ENCODE measurements at places on chromosomes 4 and X.

GRCh38 chr4:106914223-106914622 lies 121.9 kb downstream of the DKK2 start:
- no peak for DNase-seq

- DNase-seq = no peak
Measured at GRCh38 chr4:158588777-158589176, 67.1 kb downstream of the RXFP1 start.

DNA sequence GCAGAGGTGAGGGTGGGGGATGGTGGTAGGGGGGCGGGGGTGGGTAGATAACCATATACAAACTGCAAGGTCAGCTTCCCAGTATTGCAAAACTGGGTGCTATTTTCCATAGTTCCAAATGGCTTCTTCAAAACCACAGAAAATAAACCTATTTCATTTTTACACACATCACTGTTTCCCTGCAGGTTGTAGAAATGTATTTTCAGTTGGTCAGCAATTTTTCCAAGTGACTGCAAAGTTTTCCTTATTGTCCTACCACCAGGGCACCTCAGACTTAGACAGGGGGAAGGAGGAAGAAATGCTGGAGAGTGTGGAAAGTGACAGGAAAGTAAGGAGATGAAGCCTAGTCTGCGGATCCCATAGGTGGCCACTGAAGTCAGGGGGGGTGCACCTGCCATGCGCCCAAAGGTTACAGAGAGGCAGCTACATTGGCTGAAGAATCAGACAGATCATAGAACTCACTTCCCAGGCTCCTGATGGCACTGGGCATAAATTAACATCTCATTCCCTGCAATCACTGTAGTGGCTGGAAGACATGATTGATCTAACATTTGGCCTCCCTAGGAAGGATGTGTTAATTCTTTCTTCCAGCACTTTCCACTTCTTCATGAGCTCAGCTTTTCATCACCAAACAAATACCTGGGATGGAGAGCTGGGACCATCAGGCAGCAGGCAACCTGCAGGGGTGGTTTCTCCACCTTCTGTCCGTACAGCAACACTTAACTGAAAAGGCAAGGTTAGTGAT lies 402.0 kb downstream of the HNRNPD start:
- no peak for DNase-seq

GRCh38 chr4:128357286-128357685 lies 69.7 kb upstream of the PGRMC2 start:
- no peak for DNase-seq

DNA sequence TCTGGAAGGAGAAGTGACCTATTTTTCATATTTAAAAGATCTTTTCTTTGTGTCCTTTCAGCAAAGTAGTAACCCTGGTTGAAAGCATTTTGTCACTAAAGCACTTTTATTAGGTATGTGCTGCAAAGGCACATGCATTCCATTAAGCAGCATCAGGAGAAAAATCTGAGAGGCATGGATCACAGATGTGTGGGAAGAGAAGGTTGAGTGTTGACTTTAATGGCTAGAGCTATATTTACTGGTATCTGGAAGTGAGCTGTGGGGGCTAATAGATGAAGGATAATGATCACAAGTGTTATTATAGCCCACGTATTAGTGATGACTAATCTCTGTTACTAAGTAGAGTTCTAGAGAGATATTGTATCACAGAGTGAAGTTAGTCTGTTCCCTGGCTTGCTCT lies 1520.7 kb downstream of the ARAP2 start:
- no peak for DNase-seq

DNA sequence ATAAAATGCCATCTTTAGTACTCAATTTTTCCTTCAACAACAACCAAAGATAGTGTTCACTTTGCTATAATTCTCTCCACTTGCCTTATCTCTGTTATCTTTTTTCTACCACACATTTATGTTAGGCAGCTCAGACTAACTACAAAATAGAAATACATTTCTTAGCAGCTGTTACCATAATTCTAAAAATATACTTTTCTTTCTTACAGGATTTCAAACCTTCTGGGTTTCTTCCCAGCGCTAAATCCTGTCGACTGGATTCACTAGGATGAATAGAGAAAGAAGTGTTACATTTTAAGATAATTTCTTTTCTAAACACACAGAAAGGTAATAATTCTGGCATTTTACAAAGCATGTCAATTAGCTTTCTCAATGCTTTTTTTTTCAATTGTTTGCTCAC lies 105.5 kb upstream of the GK2 start:
- DNase-seq = no peak

GRCh38 chr4:101885574-101885973 lies 95.0 kb downstream of the BANK1 start:
- DNase-seq = no peak

DNA sequence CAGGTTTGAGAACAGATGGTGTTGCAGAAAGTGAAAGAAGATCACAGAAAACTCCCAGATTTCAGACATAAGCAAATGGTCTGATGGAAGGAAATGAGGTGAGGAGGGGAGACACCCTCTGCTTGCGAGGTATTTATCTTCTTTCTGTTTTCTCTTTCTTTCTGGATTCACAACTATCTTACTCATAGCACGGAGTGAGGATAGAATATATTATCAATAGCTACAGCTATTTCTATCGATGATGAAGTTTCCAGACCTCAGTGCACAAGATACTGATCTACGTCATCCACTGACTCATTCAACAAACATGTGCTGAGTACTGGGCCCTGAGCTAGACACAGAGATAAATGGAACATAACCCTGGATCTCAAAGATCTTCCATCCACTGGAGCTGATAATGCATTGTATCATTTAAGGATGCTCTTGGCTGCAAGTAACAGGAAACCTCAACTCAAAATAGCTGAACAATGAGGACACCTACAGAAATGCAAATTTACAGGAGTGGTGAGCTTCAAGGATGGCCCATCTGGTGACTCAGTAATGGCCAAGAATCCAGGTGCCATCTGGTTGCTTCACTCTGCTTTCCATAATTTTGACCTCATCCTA lies 21.2 kb downstream of the SLC2A9 start:
- no peak for DNase-seq

GRCh38 chr4:99157478-99157935 lies 13.4 kb upstream of the ADH4 start:
- no peak for DNase-seq

Measured in large intestine (tissue), 12 donors.